ENCODE measurements at places on chromosomes 1 and 21. TPM values are rescaled to one million over a fixed set of nuclear protein-coding genes. Genes with fewer than 3 reads are reported as not detected.
A peak's percentile ranks its signal among the peaks of the same experiment; 100 is the strongest.

CLCA1 gene
- 0.13 TPM for total RNA-seq

TMEM61 gene
- total RNA-seq: not detected

C1orf141 gene
- total RNA-seq: not detected

ARHGEF16 gene
- total RNA-seq: not detected

FOXD2 gene
- total RNA-seq: not detected

XKR8 gene
- 4.4 TPM for total RNA-seq

FCRL6 gene
- total RNA-seq: 0.11 TPM

FCRL5 gene
- 7.8 TPM for total RNA-seq

SERINC2 gene
- total RNA-seq: 0.54 TPM

GRCh38 chr1:7249516-7249915 lies 464.3 kb downstream of the CAMTA1 start:
- H3K4me1 ChIP-seq: no peaks in the 10 kb centered on the region
- DNase-seq: no peak
- H3K27ac ChIP-seq: no peak overlapping the region
- H3K27me3 ChIP-seq: peaks cover 2% of the 10 kb centered on the region

DNA sequence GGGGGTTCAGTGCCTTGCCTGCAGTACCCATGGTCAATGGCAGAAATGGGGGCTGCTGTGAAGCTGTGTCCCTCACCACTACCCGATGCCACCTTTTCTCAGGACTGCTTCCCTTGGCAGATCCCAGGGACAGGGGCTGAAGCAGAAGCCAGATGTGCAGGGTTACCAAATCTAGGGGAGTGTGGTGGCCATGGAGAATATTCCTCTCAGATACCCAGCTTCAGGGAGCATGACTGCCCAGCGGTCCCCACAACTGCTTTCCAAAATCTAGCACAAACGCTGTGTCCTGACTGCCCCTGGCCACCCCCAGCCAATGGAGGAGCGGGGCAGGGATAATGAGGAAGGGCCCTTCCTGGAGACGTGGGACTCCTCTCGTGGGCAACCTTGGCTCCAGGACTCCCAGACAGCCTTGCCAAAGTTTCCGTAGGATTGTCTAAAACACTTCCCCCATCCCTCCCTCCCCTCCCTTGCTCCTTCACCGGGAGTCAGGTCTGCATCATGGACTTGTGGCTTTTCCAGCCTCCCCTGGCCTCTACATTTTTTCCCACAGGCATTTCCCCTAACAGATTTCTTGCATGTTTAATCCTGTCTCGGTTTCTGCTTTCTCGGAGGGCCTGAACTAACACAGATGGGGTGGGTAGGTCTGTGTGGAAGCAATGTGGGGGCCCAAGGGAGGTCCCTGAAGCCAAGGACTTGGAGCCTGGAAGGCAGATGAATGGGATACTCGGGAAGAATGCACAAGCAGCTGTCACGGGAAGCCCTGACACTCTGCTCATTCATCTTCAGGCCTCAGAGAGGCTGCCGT lies 80.5 kb downstream of the OMA1 start:
- DNase-seq: no peak
- no peaks in the 10 kb centered on the region for H3K36me3 ChIP-seq
- H3K4me1 ChIP-seq: no peaks in the 10 kb centered on the region
- no peaks in the 10 kb centered on the region for H3K27me3 ChIP-seq

- H3K27ac ChIP-seq: no peak overlapping the region
- H3K4me3 ChIP-seq: no peak overlapping the region
Measured at GRCh38 chr1:206728697-206728987, 41.9 kb upstream of the IL19 start.

DNA sequence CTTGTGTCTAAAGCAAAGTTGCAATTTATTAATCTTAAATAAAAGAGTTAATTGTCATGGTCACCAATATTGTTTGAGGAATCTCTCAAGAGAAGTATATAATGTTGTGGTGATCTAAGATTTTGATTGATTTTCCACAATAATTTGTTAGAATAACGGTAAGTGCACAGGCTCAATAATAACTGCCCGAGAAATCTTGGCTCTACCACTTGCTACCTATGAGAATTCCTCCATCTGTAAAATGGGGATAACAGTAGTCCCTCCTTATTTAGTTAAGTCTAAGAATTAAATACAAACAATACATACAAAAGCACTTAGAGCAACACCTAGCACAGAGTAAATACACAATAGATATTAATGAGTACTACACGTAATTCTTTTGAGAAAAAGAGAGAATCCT lies 18.8 kb downstream of the SCAF4 start:
- H3K4me3 ChIP-seq: no peak overlapping the region
- H3K36me3 ChIP-seq: no peaks in the 10 kb centered on the region
- no peak overlapping the region for H3K27ac ChIP-seq
- peaks cover 8% of the 10 kb centered on the region for H3K4me1 ChIP-seq
- H3K27me3 ChIP-seq: no peaks in the 10 kb centered on the region
- DNase-seq: no peak

DNA sequence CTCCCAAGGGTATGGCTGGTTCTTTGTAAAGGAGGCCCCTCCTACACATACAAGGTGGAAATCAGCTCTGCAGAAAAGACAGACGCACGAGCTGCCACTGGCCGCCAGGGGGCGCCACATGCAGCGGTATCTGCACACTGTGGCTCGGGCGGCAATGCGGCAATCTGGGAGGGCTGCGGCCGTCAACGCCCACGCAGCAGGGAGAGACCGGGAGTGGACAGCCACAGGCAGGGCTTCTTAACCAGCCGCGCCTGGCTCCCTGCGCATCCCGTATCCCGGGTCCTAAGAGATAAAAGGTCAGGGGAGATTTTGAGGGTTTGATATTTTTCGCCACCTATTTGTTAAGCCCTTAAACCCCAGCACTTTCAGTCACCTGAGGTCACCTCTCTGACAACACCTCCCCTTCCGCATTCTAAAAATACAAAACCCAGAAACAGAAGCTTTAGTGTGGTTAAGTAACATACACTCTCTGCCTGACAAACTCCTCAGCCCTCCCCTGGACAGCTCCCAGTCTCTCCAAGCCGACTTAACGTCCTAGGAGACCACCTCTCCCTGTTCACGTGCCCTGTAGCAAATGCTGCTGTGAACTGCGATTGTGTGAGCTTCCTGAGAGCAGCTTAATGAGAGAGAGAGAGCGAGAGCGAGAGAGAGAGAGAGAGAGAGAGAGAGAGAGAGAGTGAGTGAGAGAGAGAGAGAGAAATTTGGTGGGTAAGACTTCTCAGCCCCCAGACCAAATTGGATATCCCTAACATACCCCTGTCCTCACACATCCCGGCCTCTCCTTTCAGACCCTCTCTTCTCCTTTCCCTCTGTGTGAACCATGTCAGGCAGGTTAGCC lies 13.5 kb upstream of the KCNA2 start:
- H3K27ac ChIP-seq: peak overlapping the region; percentile 57
- peak; percentile 69 for DNase-seq
- no peaks in the 10 kb centered on the region for H3K36me3 ChIP-seq
- H3K4me1 ChIP-seq: peaks cover 16% of the 10 kb centered on the region
- peak overlapping the region; percentile 64 for H3K4me3 ChIP-seq
- no peaks in the 10 kb centered on the region for H3K27me3 ChIP-seq

DNA sequence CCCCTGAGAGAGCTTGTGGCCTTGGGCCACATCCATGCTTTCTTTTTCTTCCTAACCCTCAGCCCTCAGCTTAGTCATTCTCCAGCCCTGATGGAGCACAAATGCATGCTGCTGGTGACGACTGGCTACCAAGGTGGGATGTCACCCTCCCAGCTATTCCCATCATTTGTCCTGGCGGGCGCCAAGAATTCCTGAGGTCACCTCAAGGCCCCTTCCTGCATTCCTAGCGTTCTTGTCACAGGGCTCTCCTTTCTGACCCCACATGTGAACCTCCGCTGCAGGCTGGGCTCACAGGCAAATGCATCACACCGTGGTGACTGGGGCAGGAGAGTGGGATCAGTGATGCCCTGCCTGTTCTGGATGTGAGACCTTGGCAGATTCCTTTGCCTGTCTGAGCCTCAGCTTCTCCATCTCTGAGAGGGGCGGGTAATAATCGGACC lies 53.4 kb upstream of the IFFO2 start:
- H3K36me3 ChIP-seq: no peaks in the 10 kb centered on the region
- H3K27me3 ChIP-seq: no peaks in the 10 kb centered on the region
- no peak overlapping the region for H3K4me3 ChIP-seq
- DNase-seq: no peak
- H3K4me1 ChIP-seq: peaks cover 6% of the 10 kb centered on the region

GRCh38 chr1:98688110-98688739 lies 26.7 kb downstream of the SNX7 start:
- H3K36me3 ChIP-seq: no peaks in the 10 kb centered on the region
- no peaks in the 10 kb centered on the region for H3K27me3 ChIP-seq
- H3K4me3 ChIP-seq: no peak overlapping the region
- no peak overlapping the region for H3K27ac ChIP-seq

DNA sequence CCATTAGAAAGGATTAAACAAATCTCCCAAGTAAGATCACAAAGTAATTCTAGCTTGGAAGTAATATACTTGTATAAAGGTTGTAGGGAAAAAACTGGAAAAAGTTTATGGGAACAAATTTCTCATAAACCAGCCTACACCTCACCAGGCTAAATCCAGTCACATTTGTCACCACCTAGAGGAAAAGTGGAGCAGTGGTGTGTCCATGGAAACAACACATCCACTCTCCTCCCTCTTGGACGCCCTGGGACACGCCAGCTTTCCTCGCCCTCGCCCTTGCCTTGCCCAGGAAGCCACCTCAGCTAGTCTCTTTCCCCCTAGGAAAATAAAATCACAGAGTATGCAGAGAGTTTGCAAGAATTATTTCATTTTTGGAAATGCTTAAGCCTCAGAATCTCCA lies 2.2 kb downstream of the PALMD start:
- no peak overlapping the region for H3K27ac ChIP-seq
- no peaks in the 10 kb centered on the region for H3K4me1 ChIP-seq
- H3K4me3 ChIP-seq: no peak overlapping the region
- H3K36me3 ChIP-seq: no peaks in the 10 kb centered on the region

DNA sequence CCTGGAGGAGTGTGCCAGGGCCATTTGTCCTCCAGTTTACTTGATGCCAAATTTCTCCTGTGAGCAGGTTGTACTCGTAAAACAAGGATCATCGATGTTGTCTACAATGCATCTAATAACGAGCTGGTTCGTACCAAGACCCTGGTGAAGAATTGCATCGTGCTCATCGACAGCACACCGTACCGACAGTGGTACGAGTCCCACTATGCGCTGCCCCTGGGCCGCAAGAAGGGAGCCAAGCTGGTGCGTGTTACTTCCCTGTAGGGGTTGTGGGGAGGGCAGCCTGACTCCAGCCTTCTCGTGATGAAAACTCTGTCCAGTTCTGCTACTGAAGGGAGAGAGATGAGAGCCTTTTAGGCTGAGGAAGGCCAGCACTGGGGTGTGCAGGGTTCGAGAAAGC lies 2.2 kb downstream of the RPS8 start:
- peaks cover 13% of the 10 kb centered on the region for H3K4me1 ChIP-seq
- H3K4me3 ChIP-seq: peak overlapping the region; percentile 73
- no peaks in the 10 kb centered on the region for H3K27me3 ChIP-seq
- no peak overlapping the region for H3K27ac ChIP-seq

DNA sequence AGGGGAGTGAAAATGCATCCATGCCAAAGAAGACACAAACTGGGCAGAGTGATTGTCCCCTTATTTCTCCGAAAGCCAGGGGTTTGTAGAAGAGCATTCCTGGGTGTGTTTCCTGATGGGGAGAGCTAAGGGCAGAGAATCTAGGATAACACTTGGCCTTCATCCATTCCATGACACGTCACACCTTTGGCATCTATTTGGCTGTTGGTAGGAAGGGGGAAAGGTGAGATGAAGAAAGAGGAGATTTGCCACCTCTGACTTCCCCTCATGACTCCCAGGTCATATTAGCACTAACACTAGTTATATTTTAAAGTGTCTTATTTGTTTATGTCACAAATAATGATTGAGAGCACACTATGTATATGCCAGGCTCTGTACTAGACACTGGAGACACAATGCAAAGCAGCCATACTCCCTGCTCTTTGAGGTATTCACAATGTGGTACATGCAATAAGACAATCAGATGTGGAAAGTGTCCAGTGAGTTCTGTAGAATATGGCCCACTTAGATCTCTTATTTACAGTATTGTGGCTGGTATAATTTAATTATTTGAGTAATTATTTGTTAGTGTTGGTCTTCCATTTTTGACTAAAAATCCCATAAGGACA lies 54.5 kb upstream of the GADD45A start:
- H3K36me3 ChIP-seq: no peaks in the 10 kb centered on the region
- H3K4me3 ChIP-seq: no peak overlapping the region
- no peaks in the 10 kb centered on the region for H3K27me3 ChIP-seq
- DNase-seq: no peak
- no peaks in the 10 kb centered on the region for H3K4me1 ChIP-seq

GRCh38 chr1:14516974-14517840 lies 81.3 kb upstream of the KAZN start:
- no peak overlapping the region for H3K4me3 ChIP-seq
- H3K27ac ChIP-seq: peak overlapping the region; percentile 64
- DNase-seq: peak; percentile 69
- no peaks in the 10 kb centered on the region for H3K27me3 ChIP-seq

GRCh38 chr1:43868741-43869067 lies 64.9 kb upstream of the ARTN start:
- H3K36me3 ChIP-seq: no peaks in the 10 kb centered on the region
- DNase-seq: no peak
- peaks cover 11% of the 10 kb centered on the region for H3K4me1 ChIP-seq
- H3K4me3 ChIP-seq: no peak overlapping the region

- H3K27me3 ChIP-seq: no peaks in the 10 kb centered on the region
- peaks cover 50% of the 10 kb centered on the region for H3K36me3 ChIP-seq
- no peak overlapping the region for H3K27ac ChIP-seq
- no peak for DNase-seq
- H3K4me1 ChIP-seq: 0 out of 2 replicates have a peak, but pooled peaks cover 3% of the 10 kb centered on the region
Measured at GRCh38 chr1:23701996-23702395, 10.4 kb downstream of the RPL11 start.

DNA sequence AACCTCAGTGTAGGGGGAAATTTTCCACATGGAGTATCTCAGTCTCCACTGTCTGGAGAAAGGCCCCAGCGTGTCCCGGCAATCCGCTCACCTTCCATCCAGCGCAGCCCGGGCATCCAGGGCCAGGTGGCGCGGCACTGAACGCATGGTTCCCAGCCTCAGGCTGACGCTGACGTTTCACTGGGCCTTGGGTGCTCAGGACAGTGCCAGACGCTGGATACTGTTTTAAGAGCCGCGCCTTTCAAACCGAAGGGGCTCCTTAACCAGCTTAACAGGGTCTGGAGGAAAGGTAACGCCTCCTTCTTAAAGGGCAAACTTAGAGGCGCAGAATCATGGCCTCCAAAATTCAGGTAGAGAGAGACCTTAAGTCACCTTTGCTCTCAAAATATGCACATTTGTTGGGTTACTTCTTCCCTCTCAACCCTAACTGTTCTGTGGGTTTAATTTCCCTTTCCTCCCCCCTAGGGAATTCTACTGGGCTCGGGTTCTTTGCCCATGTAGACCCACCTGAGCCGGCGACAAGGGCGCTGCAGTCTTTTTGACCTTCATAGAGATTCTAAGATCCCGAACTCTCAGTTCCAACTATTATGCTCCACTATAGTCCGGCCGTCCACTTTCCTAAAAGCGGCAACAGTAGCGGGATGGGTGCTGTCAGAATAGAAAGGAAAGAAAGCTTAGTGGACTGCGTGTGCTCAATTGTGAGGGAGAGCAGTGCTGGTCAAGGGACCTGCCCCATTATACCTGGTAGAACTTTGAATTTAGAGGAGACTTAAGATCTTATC lies 3.5 kb upstream of the LHX9 start:
- H3K27ac ChIP-seq: no peak overlapping the region
- H3K4me1 ChIP-seq: no peaks in the 10 kb centered on the region
- no peaks in the 10 kb centered on the region for H3K36me3 ChIP-seq
